Thyroid gland (tissue), 4 donors: ENCODE measurements at places on chromosomes 5 and 9.
A peak's percentile ranks its signal among the peaks of the same experiment; 100 is the strongest.

GRCh38 chr9:128285033-128285784 lies 9.1 kb downstream of the SWI5 start:
- peak; percentile 87 for DNase-seq

GRCh38 chr9:76989501-76989900 lies 30.0 kb upstream of the FOXB2 start:
- no peak for DNase-seq

DNA sequence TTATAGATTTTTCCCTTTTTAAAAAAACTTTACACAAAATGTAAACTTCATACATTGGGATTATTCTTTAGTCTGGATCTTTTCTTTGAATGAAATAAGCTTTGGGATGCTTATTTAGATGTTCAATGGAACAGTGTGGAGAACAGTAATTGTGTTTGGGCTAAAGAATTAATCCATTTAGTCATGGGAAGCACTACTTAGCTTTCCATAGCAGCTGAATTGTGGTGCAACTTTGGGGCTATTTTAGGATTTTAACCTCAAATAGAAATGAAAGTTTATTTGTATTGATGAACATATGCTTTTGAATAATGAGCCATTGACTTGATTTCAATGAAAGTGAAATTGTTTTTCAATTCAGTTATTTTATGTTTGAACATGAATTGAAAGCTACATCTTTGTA lies 72.4 kb downstream of the ZCCHC7 start:
- no peak for DNase-seq

DNA sequence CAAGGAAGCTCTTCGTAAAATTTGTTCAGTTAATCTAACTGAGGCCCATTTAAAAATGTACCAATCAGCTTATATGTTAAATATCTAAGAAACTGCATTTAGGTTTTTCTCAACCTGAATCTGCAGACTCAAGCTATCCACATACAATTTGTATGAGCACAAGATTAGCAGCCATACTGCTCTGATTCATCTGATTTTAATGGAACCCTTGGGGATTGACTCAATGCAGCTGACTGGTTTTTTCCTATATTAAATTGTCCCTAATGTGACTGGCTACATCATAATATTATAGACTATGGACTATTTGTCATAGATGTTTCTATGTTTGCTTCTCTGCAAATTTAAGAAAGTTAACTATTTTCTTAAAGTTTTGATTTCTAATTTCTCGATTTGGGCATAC lies 451.0 kb upstream of the TUSC1 start:
- DNase-seq: no peak

- no peak for DNase-seq
Observed at GRCh38 chr9:90325913-90326653, 316.5 kb downstream of the DIRAS2 start.

DNA sequence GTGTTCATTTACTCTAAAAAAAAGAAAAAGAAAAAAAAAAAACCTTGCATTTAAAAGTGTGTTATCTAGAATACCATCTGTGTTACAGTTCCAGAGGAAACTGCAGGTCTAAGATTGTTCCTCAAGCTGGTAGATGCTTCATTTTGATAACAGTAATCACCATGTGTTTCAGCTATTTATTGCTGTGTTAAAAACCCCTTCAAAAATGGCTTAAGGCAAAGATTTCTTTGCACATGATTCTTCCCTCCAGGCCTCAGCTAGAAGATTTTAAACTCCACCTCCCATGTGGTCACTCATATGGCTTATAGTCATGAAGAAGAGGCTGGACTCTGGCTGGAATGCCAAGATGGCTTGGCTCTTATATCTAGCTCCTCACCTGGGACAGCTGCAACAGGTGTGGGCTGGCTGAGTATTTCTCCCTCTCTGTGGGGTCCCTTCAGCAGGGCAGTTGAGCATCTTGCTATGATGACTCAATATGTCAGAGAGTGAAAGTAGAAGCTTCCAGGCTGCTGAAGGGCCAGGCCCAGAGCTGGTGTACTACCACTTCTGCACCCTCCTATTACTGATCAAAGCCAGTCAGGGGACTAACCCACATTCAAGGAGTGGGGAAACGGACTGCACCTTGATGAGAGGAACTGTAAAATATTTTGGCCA lies 920.4 kb upstream of the DMAC1 start:
- no peak for DNase-seq

GRCh38 chr5:67639313-67639712 lies 442.7 kb upstream of the CD180 start:
- no peak for DNase-seq

DNA sequence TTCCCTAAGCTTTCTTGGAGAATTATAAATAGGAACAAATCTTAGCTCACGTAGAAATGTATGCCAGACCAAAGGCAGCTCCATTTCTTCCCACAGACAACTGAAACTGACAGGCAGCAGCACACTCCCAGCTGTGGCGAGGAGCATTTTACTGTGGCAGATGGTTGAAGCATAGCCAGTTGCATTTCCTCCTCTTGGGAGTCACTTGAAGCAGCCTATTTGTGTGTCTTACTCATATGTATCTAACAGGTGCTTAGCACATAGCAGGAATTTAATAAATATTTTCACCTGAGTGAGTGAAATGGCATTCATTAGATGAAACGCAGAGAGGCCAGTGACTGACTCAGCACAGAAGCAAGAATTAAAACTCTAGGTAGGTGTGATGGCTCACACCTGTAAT lies 12.3 kb upstream of the MTMR12 start:
- DNase-seq: no peak

DNA sequence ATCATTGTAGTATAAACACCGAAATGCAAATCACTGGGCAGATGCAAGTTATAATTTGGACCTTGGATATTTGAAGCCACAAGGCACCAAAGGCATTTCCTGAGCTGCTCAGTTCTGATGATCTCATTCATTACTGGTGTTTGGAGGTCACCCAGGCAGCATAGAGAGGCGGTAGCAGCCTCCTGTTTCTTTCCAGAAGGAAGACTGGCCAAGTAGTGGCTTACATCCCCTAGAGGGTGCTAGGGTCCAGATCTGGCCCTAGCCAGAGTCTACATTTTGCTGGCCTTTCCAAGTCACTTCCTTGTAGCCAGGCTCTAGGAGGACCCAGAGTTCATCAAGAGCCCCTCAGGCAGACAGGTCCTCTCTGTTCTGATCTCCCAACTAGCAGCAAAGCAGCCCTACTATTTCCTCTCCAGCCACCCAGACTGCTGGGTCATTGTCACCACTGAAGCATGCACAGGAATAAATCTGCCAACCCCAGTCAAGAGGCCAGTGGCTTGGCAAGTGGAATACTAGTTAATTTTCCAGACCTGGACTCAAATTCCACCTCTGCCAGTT lies 33.4 kb upstream of the TTC1 start:
- DNase-seq: peak; percentile 26

GRCh38 chr9:105973951-105974351 lies 279.6 kb downstream of the TMEM38B start:
- DNase-seq: no peak

DNA sequence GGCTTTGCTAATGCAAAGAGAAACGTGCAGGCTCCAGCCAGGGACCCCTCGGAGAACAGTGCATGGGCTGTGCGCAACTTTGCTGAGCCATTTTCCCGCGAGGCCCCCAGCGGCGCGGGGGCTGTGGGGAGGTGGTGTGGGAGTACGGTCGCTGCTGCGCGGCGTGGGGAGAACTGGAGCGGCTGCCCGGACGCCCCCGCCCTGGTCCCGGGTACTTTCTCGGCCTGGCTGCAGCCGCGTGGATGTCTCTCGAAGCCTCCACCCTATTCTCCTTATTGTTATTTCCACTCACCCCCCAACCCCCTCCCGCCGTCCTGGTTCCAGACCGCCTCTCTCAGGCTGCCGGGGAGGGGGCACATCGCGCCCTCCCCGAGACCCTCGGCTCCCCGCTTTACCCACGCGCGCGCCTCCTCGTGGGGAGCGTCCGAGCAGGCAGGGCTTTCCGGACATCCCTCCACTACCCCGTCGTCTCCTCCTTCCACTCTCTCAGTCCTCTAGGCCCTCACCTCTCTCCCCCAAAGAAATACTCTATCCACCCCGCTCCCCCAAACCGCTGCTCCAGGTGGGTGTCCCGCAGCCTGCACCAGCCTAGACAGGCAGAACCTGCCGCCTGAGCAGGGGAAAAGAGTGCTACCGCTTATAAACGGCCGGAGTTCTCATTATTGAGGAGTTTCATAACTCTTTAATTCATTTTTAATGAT lies 68.6 kb upstream of the TBCA start:
- DNase-seq: no peak

GRCh38 chr5:155915601-155916000 lies 411.4 kb upstream of the SGCD start:
- DNase-seq: no peak

DNA sequence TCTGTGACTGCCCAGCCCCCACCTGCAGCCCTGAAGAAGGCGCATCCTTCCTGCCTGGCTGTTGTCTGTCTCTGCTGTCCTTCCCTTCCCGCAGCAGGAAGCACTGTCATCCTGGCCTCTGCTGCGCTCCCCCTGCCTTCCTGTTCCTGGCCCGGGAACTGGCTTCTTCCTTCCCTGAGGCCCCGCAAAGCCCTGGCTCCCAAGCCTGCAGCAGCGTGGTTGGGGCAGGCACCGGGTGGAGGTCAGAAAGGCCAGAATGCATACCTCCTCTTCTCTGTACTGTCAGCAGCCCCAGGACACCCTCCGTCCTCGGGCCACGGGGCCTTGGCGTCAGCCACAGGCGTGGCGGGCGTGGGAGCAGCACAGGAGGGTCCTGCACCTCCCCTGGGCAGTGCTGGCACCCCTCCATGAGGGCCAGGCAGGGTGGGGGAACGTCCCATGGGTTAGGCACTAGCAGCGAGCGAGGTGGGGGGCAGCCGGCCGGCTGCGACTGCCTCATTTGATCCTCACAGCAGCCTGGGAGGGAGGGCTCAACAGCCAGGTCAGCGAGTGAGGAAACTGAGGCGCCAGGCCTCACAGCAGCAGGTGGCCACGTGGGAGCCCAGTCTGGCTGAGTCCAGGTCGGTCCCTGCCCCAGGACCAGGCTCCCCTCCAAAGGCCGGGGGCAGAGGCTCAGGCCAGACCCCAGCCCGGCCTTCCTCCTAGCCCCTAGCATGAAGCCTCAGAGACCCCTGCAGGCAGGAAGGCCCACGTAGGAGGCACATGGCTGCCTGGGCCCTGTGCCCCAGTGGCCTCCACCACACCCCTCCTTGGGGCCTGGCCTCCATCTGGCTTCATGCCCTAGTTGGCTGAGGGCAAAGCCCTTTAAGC lies 9.4 kb downstream of the FLT4 start:
- DNase-seq: peak; percentile 48

DNA sequence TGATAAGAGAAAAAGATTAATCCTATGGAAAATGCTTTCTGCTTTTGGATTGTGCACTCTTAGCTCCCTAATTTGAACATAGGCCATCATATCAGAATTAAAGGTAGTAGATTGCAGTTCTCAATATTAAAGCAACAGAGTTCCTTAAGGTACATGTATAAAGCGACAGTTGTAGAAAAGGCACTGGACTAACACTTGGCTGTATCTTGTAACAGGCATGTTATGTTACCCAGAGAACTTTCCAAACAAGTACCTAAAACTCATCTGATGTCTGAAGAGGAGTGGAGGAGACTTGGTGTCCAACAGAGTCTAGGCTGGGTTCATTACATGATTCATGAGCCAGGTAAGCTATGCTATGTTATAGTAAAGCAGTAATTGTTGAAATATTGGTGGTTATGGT lies 3.3 kb upstream of the SECISBP2 start:
- DNase-seq: no peak

GRCh38 chr9:447230-448025 lies 232.8 kb downstream of the DOCK8 start:
- no peak for DNase-seq

DNA sequence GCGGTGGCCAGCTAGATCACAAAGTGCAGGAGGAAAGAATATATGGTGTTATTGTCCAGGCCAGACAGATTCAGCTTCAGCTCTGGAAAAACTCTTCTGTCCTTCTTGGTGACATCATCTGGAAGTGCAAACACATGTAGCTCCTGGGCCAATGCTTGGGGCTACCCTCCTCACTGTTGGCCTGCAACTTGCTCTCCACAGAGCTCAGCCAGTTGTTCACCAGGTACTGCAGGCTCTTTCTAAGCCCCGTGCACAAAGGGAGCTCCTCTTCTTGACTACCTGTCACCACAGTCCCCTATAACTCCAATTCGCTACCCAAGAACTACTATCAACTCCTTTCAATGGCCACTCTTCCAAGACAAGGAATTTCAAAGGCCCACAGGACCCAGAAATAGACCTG lies 1175.9 kb upstream of the CDH9 start:
- no peak for DNase-seq

DNA sequence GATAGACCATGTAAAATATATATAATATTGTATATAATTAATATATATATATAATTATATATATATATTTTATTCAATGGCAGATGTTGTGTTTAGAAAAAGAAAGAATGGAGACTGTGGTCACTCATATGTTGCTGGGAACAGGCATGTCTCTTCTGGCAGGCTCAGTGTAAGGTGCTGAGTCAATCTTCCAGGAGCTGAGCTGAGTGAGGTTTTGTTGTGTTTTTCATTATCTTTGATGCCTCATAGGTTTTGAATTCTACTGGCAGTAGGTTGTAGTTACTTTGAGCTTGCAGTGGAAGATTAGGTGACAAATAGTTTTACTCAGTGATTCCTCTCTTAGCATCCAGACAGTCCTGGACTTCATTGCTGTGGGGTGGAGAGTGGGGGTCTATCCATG lies 561.3 kb downstream of the IRX1 start:
- no peak for DNase-seq

DNA sequence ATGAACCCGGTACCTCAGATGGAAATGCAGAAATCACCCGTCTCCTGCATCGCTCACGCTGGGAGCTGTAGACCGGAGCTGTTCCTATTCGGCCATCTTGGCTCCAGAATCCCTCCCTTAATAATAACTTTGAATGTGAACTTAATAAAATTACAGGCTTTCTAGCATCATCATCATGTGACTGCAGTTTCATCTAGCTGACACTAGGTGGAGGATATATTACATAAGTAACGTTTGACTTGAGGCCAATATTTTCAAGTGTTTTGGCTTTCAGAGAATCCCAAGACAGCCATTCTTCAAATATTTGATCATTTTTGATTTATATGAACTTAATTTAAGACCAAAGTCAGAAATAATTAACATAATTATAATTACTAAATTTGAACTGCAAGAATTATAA lies 474.9 kb upstream of the CDH10 start:
- no peak for DNase-seq

GRCh38 chr5:20601678-20602100 lies 613.7 kb upstream of the CDH18 start:
- DNase-seq: no peak

GRCh38 chr9:114314256-114314867 lies 8.5 kb upstream of the ORM1 start:
- no peak for DNase-seq
